Activated CD4-positive, alpha-beta memory T cell treated with anti-CD3 and anti-CD28 coated beads, Interleukin-2, amount 10 ng/mL, durations not matched to agents 7 days and 5 days (primary cell): ENCODE measurements at places on chromosomes 4 and X.

DNA sequence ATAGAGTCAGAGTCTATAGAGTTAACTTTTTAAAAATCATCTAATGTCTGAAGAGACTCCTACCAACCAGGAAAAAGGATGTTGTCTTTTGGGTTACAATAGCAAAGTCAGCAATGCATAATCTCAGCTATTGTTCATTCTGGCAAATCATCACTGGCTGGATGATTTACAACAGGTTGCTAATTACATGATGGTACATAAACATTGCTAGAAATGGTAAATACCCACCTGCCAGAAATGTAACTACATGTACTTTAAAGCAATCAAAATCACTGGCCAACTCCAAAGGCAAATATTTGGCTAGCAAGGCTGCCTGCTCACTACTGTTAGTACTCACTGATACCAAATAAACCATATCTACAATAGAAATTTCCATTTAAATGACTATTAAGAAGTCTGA is 91.1 kb downstream of the PPP3CA start:
- no peak overlapping the region for H3K27ac ChIP-seq
- H3K27me3 ChIP-seq: no peaks in the 10 kb centered on the region
- peaks cover 25% of the 10 kb centered on the region for H3K4me1 ChIP-seq
- no peak overlapping the region for H3K4me3 ChIP-seq

DNA sequence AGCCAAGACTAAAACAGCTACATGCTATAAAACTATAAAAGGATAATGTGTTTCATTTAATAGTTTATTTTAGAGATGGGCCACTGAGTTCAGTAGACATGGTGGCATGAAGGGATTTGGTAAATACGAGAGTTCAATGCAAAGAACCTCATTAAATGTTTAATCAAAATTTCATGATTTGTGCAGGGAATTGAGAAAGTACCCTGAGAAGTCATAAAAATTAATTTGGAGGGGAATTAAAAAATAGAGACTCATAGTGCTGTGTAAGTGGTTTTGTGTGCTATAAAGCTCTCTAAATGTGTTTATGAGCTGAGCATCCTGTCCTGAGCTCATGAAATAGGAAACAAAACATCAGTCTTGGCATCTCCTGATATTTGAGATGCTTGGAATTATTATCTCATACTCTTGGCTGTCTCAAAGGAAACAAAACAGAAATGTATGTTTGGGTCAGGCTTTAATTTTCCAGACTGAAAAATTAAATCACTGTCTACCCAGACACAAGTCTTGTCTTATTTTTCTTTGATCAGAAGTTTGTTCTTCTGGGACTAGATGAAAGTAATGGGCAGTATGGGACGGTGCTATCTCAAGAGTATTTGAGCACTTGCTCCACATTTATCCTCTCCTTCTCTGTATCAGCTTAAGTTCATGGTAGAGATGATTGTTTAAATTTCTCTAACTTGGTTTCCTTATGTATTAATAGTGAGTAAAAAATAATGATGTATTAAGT is 38.0 kb upstream of the EMCN start:
- no peaks in the 10 kb centered on the region for H3K36me3 ChIP-seq
- no peak overlapping the region for H3K27ac ChIP-seq
- no peaks in the 10 kb centered on the region for H3K4me1 ChIP-seq
- H3K27me3 ChIP-seq: peaks cover 2% of the 10 kb centered on the region

DNA sequence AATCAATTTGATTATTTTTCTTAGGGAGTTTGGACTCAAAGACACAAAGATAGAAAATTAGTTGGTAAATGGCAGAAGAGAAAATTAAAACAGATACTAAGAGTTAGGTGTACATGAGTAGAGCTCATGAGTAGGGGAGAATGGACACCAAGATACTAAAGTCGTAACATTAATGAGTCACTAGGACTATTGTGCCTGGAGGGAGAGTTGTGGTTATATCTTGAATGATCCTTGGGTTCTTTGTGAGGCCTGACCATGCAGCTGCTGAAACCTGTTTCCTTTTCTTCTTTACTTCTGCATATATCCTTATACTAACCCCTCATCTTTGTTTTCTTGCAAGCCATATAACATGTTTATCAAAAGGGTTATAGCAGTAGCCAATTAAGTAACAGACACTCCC is 532.8 kb downstream of the RPA4 start:
- no peaks in the 10 kb centered on the region for H3K36me3 ChIP-seq
- no peak overlapping the region for H3K4me3 ChIP-seq
- H3K27me3 ChIP-seq: no peaks in the 10 kb centered on the region
- H3K4me1 ChIP-seq: no peaks in the 10 kb centered on the region

DNA sequence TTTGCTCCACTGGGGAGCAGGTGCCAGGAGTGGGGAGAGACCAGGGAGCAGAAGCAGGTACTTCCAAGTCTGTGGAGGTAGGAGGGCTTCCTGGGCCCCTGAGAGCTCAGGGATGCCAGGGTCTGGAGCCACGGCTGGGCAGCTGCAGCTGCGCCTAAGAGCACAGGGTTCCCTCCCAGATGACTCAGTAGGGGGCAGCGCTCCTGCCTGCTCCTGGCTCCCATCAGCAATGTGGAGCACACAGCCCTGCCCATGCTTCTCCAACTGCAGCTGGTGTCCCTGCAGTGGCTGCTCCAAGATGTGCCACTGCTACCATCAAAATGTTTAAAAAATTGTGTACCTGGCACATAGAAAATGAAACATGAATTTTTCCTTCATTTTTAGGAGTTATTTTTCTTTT is 1028.2 kb downstream of the PCDH7 start:
- H3K36me3 ChIP-seq: no peaks in the 10 kb centered on the region
- H3K27me3 ChIP-seq: no peaks in the 10 kb centered on the region
- no peak overlapping the region for H3K27ac ChIP-seq
- no peaks in the 10 kb centered on the region for H3K4me1 ChIP-seq
- no peak for DNase-seq
- H3K4me3 ChIP-seq: no peak overlapping the region

DNA sequence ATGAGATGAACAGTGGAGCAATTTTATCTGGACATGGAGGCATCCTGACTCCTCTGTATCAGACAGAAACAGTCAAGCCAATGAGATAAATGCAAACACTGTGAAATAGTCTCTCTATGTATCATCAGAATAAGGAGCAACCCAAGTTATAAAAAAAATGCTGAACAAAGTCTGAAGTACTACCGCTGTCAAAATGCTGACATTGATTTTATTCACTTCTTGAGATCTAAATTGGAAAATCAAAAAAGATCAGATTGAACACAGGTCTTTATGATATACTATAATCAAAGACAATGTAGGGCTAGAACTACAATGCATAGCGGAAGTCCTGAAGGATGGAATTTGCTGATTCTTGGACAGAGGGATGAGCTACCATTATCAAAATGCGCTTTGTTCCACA is 76.1 kb downstream of the FTHL17 start:
- H3K27ac ChIP-seq: no peak overlapping the region
- H3K36me3 ChIP-seq: no peaks in the 10 kb centered on the region
- no peak for DNase-seq
- H3K4me1 ChIP-seq: peaks cover 14% of the 10 kb centered on the region
- no peaks in the 10 kb centered on the region for H3K27me3 ChIP-seq

- DNase-seq: no peak
- H3K36me3 ChIP-seq: no peaks in the 10 kb centered on the region
- H3K4me1 ChIP-seq: peaks cover 2% of the 10 kb centered on the region
- H3K27me3 ChIP-seq: peaks cover 26% of the 10 kb centered on the region
- H3K27ac ChIP-seq: no peak overlapping the region
Observed at GRCh38 chrX:17377091-17377717, 2.2 kb downstream of the NHS start.

- peaks cover 69% of the 10 kb centered on the region for H3K4me1 ChIP-seq
- no peak overlapping the region for H3K4me3 ChIP-seq
- H3K36me3 ChIP-seq: peaks cover 3% of the 10 kb centered on the region
- DNase-seq: no peak
Observed at GRCh38 chr4:10007436-10007740, 13.9 kb downstream of the SLC2A9 start.

DNA sequence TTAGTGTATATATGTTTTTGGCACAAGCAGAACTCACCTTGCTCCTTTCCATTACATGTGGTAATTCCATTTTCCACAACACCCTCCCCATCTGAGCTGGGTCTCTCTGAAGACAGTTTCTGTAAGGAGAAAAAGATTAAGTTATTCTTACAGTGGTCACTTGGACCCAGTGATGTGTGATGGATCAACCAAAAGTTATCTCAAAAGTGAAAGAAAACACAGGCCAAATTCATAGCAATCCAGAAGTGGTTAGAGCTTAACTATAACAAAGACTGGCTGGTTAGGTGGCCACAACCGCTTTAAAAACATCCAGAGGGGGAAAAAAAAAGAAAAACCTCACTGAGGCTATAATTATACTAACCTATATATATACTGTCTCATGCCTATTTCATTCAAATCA is 123.7 kb downstream of the AFAP1 start:
- H3K36me3 ChIP-seq: peaks cover 6% of the 10 kb centered on the region
- H3K27ac ChIP-seq: no peak overlapping the region
- no peak for DNase-seq
- peaks cover 11% of the 10 kb centered on the region for H3K4me1 ChIP-seq
- no peaks in the 10 kb centered on the region for H3K27me3 ChIP-seq
- no peak overlapping the region for H3K4me3 ChIP-seq

DNA sequence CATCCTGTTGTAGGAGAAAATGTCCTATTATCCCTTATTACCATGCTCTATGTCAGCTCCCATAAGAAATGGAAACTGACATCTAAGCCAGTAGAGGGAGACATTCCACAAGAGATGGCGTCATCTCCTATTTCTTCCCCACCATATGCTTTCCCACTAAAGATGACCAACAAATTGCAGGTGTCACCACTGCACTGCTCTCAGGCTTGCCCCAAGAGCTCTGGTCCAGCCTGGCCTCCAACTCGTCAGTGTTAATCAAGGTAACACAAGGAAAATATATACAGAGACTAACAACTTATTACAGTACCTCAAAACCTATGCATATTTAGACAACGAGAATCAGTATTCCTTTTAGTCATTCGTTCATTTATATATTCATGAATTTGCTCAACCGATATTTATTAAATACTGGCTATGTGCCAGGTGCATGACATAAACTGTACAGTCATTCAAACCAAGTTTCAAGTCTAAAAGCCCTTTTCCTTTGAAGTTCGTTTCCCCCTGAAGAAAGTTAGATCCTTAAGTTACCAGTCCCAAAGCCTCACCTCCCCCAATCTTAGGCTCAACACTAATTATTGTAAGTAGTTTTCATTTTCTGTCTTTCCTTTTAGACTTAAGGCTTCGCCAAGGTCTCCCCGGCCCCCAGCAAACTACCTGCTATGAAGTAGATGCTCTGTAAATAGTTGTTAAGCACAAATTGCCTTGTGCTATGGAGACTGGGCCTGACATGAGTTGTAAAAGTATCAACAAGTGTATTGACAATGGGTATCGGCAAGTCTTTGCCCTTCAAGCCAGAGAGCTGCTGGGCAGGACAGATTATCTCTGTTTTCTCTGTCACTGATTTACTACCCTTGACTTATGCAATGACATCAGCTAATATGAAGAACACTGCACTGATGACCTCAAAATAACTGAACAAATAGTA is 3.1 kb upstream of the FGB start:
- no peak overlapping the region for H3K4me3 ChIP-seq
- no peaks in the 10 kb centered on the region for H3K4me1 ChIP-seq
- no peak for DNase-seq
- no peaks in the 10 kb centered on the region for H3K36me3 ChIP-seq
- H3K27me3 ChIP-seq: peaks cover 7% of the 10 kb centered on the region
- H3K27ac ChIP-seq: no peak overlapping the region

- no peak overlapping the region for H3K27ac ChIP-seq
- no peak overlapping the region for H3K4me3 ChIP-seq
- no peaks in the 10 kb centered on the region for H3K27me3 ChIP-seq
- no peak for DNase-seq
- no peaks in the 10 kb centered on the region for H3K4me1 ChIP-seq
Observed at GRCh38 chr4:110735686-110736085, 112.8 kb upstream of the PITX2 start.

DNA sequence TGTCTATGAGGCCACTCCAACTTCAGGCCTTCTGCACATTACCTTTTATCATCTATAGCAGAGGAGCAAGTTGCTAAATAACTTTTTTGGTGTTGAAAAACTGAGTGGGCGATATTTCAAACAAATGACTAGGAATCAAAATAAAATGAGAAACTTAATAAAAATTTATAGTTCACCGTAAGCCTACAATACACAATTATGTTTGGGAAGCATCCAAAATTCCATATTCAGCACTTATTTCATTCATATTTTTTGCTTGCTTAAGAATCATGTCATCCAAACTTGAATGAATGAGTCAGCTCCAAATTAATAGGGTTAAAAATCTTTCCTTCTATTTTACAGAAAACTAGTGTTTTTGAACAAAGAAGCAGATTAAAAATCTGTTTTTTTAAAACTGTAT is 119.1 kb downstream of the SH3RF1 start:
- H3K27ac ChIP-seq: no peak overlapping the region
- no peaks in the 10 kb centered on the region for H3K4me1 ChIP-seq
- H3K36me3 ChIP-seq: no peaks in the 10 kb centered on the region

GRCh38 chr4:139025841-139026240 is 10.3 kb downstream of the NOCT start:
- H3K27me3 ChIP-seq: no peaks in the 10 kb centered on the region
- peaks cover 6% of the 10 kb centered on the region for H3K4me1 ChIP-seq
- no peak overlapping the region for H3K4me3 ChIP-seq
- H3K27ac ChIP-seq: no peak overlapping the region

- H3K27ac ChIP-seq: no peak overlapping the region
- H3K27me3 ChIP-seq: no peaks in the 10 kb centered on the region
- H3K36me3 ChIP-seq: no peaks in the 10 kb centered on the region
- H3K4me1 ChIP-seq: no peaks in the 10 kb centered on the region
- H3K4me3 ChIP-seq: no peak overlapping the region
Observed at GRCh38 chrX:77436682-77437081, 10.5 kb upstream of the FGF16 start.

DNA sequence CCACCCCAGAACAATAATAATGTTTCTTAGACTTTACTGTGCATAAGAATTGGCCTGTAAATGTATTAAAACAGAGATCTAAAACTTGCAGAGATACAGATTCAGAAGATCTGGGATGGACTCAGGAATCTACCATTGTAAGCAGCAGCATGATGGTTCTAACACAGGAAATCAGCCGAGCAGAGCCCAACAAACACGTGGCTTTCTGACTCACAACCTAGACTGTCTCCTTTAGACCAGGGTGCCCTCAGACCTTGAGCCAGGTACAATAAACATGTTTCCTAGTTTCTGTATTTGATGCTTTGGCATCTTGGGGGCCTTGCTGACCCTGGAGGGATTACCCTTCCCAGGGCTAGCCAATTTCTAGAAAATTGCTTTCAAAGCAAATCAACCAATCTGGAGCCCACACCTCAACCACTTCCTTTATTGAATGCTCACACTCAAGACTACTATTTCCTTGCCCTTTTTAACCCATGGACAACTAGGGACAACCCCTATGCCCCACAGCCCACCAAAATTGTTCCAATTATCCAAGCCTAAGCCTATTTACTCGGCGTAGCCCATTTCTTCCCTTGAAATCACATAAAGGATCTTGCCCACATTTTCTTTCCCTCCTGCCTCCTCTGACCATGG is 80.5 kb downstream of the TBC1D9 start:
- no peak overlapping the region for H3K27ac ChIP-seq
- H3K4me1 ChIP-seq: peaks cover 7% of the 10 kb centered on the region
- no peak overlapping the region for H3K4me3 ChIP-seq
- peaks cover 7% of the 10 kb centered on the region for H3K27me3 ChIP-seq

GRCh38 chrX:46850771-46851170 is 13.9 kb downstream of the RP2 start:
- H3K4me1 ChIP-seq: peaks cover 2% of the 10 kb centered on the region
- no peak for DNase-seq
- peaks cover 22% of the 10 kb centered on the region for H3K36me3 ChIP-seq
- no peak overlapping the region for H3K4me3 ChIP-seq
